Aorta (tissue), 5 donors: ENCODE measurements at places on chromosomes 5 and 9. TPM values are rescaled to one million over a fixed set of nuclear protein-coding genes. Genes with fewer than 3 reads are reported as not detected.

SSBP2 gene
- 92.0 TPM for total RNA-seq

CATSPER3 gene
- 0.29 TPM for total RNA-seq

SPATA31E1 gene
- not detected for total RNA-seq

TRIM7 gene
- 3.0 TPM for total RNA-seq

C5orf46 gene
- total RNA-seq, result 49.5 TPM

PCDHGB5 gene
- 18.2 TPM for total RNA-seq

SAXO1 gene
- total RNA-seq, result 0.24 TPM

SET gene
- 190 TPM for total RNA-seq

PCDHGC5 gene
- 2.8 TPM for total RNA-seq

GPR151 gene
- not detected for total RNA-seq

OR13F1 gene
- not detected for total RNA-seq

TRAF2 gene
- total RNA-seq, result 22.1 TPM

ORM2 gene
- not detected for total RNA-seq

CDH9 gene
- not detected for total RNA-seq

FIBCD1 gene
- not detected for total RNA-seq
